ENCODE measurements at places on chromosomes 5 and 9.

GRCh38 chr9:106772523-106773290 is 90.3 kb upstream of the ZNF462 start:
- no peak for DNase-seq

DNA sequence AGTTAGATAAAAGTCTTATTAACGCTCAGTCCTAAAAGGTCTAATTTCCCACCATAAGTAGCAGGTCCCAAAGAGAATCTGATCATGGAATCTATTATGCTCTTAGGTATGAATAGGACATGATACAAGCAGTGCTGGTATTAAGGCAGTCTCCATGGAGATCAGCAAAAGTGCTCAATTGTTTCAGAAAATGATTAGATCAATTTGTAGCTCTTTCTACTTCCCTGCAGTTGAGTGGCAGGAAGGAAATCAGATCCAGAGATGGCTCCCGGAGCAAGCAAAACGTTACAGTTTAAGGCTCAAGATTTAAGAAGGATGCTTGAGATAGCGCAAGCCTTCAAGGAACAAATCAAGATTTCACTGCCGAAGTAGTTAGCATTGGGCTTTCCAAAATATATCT is 205.7 kb downstream of the DRD1 start:
- DNase-seq: no peak

GRCh38 chr5:140480310-140481014 is 67.0 kb upstream of the EIF4EBP3 start:
- no peak for DNase-seq

GRCh38 chr9:19464061-19464763 is 55.4 kb downstream of the ACER2 start:
- no peak for DNase-seq

DNA sequence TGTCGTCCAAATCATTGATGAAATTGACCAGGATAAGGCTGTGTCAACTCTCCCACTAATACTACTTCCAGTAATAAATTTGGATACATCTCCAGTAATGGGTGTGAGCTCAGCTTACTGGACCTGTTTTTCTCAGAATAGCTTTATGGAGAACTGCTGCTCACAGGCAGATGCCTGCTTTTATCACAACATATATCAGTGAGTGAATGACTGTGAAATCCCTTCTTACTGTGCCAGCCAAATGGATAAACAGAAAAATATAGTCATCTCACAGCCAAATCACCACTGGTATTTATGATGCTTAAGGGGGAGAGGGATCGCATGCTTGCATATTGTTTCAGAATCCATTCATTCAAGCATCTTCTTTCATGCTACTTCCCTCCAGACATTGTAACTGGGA is 148.4 kb upstream of the PAPPA start:
- DNase-seq: no peak

- DNase-seq: no peak
These were observed 114.1 kb upstream of the ELL2 start for GRCh38 chr5:96075579-96076289.

GRCh38 chr9:82454509-82455190 is 466.1 kb downstream of the SPATA31D1 start:
- no peak for DNase-seq

- DNase-seq: no peak
These were observed 62.6 kb downstream of the NUP214 start for GRCh38 chr9:131187957-131188356.

DNA sequence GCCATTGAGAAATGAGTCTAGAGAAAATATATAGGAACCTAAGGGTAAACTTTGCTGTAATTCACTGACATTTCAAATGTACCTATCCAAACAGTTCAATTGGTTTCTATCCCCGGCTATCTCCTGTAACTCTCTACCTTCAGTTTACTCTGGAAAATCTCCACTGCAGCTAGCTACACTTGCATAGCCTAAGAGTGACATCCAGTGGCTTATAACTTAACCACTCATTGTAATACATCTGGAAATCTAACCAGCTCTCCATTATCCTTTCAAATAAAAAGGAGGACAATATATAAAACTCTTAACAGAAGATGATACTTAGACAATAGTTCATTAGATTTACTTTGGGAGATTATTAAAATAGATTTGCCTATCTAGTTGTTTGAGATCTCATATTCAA is 35.3 kb upstream of the SPDL1 start:
- DNase-seq: no peak
